ENCODE measurements at places on chromosomes 7 and 10.

GRCh38 chr7:112159351-112159750 is 46.8 kb downstream of the DOCK4 start:
- H3K36me3 ChIP-seq: no peaks in the 10 kb centered on the region
- no peak overlapping the region for H3K27ac ChIP-seq
- H3K4me3 ChIP-seq: no peak overlapping the region

DNA sequence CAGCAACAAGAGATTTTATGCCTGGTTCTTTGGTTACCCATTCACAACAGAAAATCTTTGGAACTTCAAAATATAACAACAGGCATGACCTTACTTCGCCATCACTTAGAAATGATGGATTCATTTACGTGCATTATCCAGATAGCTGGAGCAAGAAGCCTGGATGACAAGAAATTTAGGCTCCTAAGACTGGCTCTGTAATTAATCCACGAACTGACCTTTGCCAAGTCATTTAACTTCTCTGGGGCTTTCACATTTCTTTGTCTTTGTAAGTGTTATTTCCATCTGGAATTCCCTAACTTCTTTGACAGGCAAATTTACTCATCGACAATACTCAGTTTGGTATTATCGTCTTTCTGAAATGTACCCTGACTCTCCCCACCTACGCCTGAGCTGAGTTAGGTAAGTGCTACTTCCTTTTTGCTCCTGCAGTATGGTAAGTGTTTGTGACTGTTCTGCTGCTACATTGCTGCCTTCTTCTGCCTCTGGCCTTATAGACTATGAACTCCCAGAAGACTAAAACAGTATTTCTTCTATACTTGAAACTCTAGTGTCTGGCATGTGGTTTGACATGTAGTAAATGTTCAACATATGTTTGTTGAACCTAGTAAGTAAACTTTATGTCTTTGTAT is 5.5 kb upstream of the MDFIC start:
- no peak for DNase-seq
- no peaks in the 10 kb centered on the region for H3K4me1 ChIP-seq

- peaks cover 42% of the 10 kb centered on the region for H3K4me1 ChIP-seq
- DNase-seq: no peak
- no peaks in the 10 kb centered on the region for H3K27me3 ChIP-seq
Measured at GRCh38 chr10:72001033-72001395, 36.8 kb downstream of the CHST3 start.

GRCh38 chr10:11068861-11069633 is 51.4 kb downstream of the CELF2 start:
- no peak overlapping the region for H3K27ac ChIP-seq
- DNase-seq: no peak
- H3K27me3 ChIP-seq: no peaks in the 10 kb centered on the region
- H3K4me1 ChIP-seq: peaks cover 18% of the 10 kb centered on the region
- no peaks in the 10 kb centered on the region for H3K36me3 ChIP-seq

DNA sequence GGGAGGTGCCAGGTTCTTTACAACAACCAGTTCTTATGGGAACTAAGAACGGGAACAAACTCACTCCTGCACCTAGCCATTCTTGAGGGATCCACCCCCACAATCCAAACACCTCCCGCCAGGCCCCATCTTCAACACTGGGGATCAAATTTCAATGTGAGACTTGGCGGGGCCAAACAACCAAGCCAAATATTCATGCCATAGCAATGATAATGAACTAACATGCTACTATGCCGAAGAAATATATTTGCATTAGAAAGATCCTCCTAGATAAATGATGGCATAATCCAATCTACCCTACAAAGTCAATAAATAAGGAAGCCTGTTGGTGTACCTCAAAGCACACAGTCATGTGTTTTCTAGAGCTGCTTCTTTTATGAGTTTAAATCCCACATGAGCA is 57.6 kb downstream of the CCDC71L start:
- no peaks in the 10 kb centered on the region for H3K27me3 ChIP-seq
- H3K4me1 ChIP-seq: no peaks in the 10 kb centered on the region
- no peaks in the 10 kb centered on the region for H3K36me3 ChIP-seq
- H3K4me3 ChIP-seq: no peak overlapping the region
- no peak for DNase-seq

- no peaks in the 10 kb centered on the region for H3K36me3 ChIP-seq
- no peaks in the 10 kb centered on the region for H3K4me1 ChIP-seq
- no peak overlapping the region for H3K27ac ChIP-seq
- H3K27me3 ChIP-seq: no peaks in the 10 kb centered on the region
Measured at GRCh38 chr7:54788664-54789063, 29.7 kb upstream of the SEC61G start.

- H3K4me1 ChIP-seq: no peaks in the 10 kb centered on the region
- no peaks in the 10 kb centered on the region for H3K36me3 ChIP-seq
- H3K4me3 ChIP-seq: no peak overlapping the region
- no peak overlapping the region for H3K27ac ChIP-seq
- DNase-seq: no peak
Measured at GRCh38 chr7:21941611-21942141, 4.0 kb downstream of the CDCA7L start.

DNA sequence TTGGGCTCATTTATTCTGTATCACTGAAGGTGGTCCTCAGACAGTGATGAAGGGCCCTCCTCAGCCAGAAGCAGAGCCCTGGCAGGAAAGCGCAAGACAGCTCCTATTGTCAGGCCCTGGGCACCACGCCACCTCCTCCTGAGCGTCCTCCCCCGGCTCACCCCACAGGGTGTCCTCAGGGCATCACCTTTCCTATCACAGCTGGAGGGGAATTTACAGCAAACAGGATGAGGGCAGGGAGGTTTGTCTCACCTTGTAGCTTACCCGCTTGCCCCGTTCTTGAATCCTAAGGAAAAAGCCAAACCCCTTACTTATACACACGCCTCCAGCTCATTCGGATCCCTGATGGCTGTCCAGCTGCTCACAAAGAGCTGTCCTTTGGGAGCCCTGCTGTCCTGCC is 50.2 kb upstream of the LANCL2 start:
- no peaks in the 10 kb centered on the region for H3K27me3 ChIP-seq
- no peaks in the 10 kb centered on the region for H3K4me1 ChIP-seq
- DNase-seq: no peak
- H3K4me3 ChIP-seq: no peak overlapping the region
- H3K27ac ChIP-seq: no peak overlapping the region
- H3K36me3 ChIP-seq: no peaks in the 10 kb centered on the region

GRCh38 chr10:86688398-86688921 is 20.1 kb downstream of the LDB3 start:
- H3K36me3 ChIP-seq: peaks cover 22% of the 10 kb centered on the region
- H3K27me3 ChIP-seq: no peaks in the 10 kb centered on the region
- no peak overlapping the region for H3K4me3 ChIP-seq
- DNase-seq: no peak
- H3K27ac ChIP-seq: peak overlapping the region; percentile 68

DNA sequence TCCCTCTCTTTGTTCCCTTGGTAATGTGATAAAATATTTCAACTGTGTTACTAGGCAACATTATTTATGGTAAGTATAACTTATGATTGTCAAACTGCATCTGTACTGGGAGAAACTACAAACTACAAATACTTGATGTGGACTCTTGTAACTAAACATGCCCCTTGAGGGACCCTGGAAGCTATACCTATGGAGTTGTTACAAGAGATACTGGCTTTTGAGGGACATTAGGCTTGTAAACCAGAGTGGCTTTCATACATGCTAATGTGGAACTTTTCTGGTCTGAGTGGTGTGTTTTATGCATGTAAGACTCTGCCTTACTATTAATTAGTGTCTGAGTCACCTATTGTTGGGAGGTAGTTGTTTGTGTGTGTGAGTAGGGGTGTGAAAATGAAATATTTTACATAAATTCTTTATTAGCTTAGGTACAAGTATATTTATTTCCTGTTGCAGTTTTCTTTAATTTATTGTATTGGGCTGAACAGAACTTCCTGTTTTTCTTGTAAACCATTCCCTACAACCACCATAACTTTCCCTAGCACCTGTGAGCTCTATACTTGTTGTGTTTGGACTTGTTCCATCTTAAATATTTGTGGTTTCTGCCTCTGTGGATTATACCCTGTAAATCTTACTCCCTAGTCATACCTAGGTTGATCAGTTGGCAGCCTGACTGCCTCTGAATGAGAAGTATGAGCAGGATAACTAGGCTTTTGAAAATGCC is 49.8 kb downstream of the STK31 start:
- H3K27me3 ChIP-seq: no peaks in the 10 kb centered on the region
- no peak for DNase-seq
- no peak overlapping the region for H3K27ac ChIP-seq
- H3K4me3 ChIP-seq: no peak overlapping the region

DNA sequence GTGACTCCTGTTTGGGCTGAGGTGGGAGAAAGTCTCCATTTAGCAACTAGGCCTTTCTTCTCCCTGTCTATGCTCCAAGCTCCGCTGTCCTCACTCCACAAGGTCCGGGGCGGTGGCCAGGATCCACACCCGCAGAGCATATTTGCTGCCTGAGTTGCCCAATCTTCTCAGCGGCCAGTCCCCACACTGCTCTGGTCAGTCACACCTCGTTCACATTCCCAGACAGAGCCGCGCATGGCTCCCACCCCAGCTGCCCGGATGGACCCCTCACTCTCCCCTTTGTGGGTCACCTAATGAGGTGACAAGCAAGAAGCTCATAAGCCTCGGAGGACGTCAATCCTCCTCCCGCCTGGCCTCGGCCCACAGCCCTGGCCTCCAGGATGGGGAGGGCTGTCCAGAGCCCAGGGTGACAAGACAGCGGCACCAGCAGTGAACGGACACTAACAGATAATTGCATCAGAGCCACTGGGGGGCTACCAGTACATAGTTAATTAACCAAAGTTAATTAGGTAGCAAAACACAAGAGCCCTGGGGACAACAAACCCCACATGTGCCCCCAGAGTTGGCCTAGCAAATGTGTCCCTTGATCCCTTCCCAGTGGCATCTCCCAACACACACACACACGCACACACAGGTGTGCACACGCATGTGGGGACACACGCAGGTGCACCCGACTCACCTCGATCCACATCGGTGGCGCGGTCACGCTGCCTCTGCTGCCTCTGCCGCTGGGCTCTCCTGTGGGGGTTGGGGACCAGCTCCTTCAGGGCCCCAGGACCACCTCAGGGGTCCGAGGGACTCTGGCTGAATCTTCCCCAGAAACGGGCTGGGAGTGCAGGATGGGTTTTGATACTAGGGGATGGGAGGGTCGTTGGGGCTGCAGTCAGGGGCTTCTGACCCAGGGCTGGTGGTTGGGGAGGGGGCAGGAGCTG is 11.8 kb downstream of the EPHA1 start:
- H3K4me3 ChIP-seq: no peak overlapping the region
- H3K4me1 ChIP-seq: peaks cover 42% of the 10 kb centered on the region

GRCh38 chr10:70619271-70620019 is 16.9 kb upstream of the PRF1 start:
- no peak overlapping the region for H3K27ac ChIP-seq
- H3K27me3 ChIP-seq: no peaks in the 10 kb centered on the region
- H3K4me1 ChIP-seq: no peaks in the 10 kb centered on the region

DNA sequence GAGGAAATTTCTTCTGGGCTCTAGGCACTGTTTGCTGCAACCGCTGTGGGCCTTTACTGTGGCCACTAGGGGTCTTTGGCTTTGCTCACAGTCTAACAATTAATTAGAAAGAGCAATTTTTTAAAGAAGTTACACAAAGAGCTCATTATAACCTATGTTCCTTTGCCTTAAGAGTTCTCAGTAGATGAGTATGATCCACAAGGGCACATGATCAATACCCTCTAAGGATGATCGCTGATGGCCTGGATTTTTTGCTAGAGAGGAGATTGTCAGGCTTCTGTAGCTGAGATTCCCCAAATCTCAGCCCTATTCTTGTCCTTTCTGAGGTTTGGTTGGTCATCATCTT is 80.8 kb upstream of the RHOBTB1 start:
- no peaks in the 10 kb centered on the region for H3K27me3 ChIP-seq
- no peaks in the 10 kb centered on the region for H3K4me1 ChIP-seq
- no peak overlapping the region for H3K27ac ChIP-seq
- no peak overlapping the region for H3K4me3 ChIP-seq
- DNase-seq: no peak

DNA sequence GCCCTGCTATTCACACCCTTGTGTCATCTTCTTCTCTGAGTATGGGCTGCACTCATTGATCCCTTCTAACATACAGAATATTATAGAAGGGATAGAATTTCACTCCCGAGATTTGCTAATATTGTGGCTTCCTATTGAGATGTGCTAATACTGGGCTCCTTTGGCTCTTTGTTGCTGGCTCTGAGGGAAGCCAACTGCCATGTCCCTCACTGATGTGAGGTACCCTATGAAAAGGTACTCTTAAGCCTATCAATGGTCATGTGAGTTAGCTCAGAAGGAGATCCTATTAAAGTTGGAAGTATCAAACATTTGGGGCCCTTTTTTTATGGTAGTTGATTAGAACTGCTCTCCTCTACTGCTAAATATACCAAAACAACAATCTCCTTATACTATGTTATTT is 665.2 kb upstream of the ZWINT start:
- H3K27me3 ChIP-seq: no peaks in the 10 kb centered on the region
- no peaks in the 10 kb centered on the region for H3K4me1 ChIP-seq
- no peaks in the 10 kb centered on the region for H3K36me3 ChIP-seq
- H3K4me3 ChIP-seq: no peak overlapping the region
- H3K27ac ChIP-seq: no peak overlapping the region

- no peaks in the 10 kb centered on the region for H3K27me3 ChIP-seq
- H3K27ac ChIP-seq: no peak overlapping the region
- H3K36me3 ChIP-seq: no peaks in the 10 kb centered on the region
- H3K4me1 ChIP-seq: peaks cover 6% of the 10 kb centered on the region
- H3K4me3 ChIP-seq: no peak overlapping the region
Measured at GRCh38 chr7:98165827-98166667, 45.2 kb upstream of the BHLHA15 start.

- H3K27ac ChIP-seq: no peak overlapping the region
- H3K27me3 ChIP-seq: no peaks in the 10 kb centered on the region
- H3K4me1 ChIP-seq: no peaks in the 10 kb centered on the region
- H3K36me3 ChIP-seq: no peaks in the 10 kb centered on the region
Measured at GRCh38 chr10:50334273-50334672, 83.0 kb upstream of the ASAH2 start.

- H3K36me3 ChIP-seq: no peaks in the 10 kb centered on the region
- no peaks in the 10 kb centered on the region for H3K27me3 ChIP-seq
- no peak for DNase-seq
- no peak overlapping the region for H3K4me3 ChIP-seq
- no peak overlapping the region for H3K27ac ChIP-seq
Measured at GRCh38 chr10:21243748-21244257, 281.7 kb downstream of the SKIDA1 start.

- H3K4me3 ChIP-seq: no peak overlapping the region
- no peak for DNase-seq
- H3K27ac ChIP-seq: no peak overlapping the region
- H3K27me3 ChIP-seq: no peaks in the 10 kb centered on the region
- peaks cover 11% of the 10 kb centered on the region for H3K4me1 ChIP-seq
Measured at GRCh38 chr10:70227548-70228320, 5.5 kb downstream of the PPA1 start.

DNA sequence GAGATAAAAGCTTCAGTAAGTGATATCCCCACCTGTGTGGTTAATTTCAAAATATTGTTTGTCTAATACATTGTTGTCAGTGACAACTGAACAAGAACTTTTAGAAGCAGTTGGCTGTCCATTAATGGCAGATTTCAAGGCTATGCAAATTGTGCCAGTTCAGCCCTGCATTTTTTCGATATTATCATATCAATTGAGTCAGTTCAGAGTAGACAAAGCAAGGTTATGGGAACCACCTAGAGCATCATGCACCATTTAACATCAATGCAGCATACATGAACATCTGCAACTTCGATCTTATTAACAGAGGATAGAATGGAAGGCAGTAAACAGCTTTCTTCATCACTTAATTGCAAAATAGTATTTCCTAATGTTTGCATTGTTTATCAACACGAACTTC is 180.7 kb upstream of the KAT6B start:
- H3K4me1 ChIP-seq: peaks cover 3% of the 10 kb centered on the region
- no peak overlapping the region for H3K27ac ChIP-seq
- DNase-seq: no peak
- H3K4me3 ChIP-seq: no peak overlapping the region

- DNase-seq: no peak
- no peaks in the 10 kb centered on the region for H3K36me3 ChIP-seq
Measured at GRCh38 chr7:95843286-95843685, 70.9 kb downstream of the DYNC1I1 start.
